ENCODE measurements at places on chromosomes 2 and 18. TPM values are rescaled to one million over a fixed set of nuclear protein-coding genes. Genes with fewer than 3 reads are reported as not detected.

The RTP5 gene
- total RNA-seq: not detected

GRCh38 chr2:102893870-102894269 lies 132.0 kb downstream of the TMEM182 start:
- DNase-seq: no peak

The FIGN gene
- total RNA-seq: 0.76 TPM

GRCh38 chr2:39326644-39327043 lies 82.9 kb upstream of the CDKL4 start:
- no peak for DNase-seq

DNA sequence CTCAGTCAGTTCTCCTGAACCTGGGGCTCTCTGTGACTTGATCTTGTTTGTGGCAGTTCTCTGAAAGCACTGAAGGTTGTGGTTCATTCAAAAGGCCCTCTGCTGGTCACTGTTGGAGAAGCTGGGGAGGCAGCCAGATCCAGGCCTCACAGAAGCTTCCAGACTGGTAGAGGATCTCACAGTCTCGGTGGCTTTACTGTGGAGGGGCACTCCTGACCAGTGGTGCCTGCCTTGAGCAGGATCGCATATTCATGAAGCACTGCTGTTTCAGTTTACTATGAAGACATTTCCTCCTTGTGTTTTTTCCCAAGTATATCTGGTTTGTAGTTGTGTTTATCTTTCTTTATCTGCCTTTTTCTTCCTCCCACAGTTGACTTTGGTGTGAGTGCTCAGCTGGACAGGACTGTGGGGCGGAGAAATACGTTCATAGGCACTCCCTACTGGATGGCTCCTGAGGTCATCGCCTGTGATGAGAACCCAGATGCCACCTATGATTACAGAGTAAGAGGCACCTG lies 133.9 kb downstream of the MAP4K4 start:
- peak; percentile 85 for DNase-seq

The NT5DC4 gene
- not detected for total RNA-seq

GRCh38 chr2:52178845-52179244 lies 1146.9 kb upstream of the NRXN1 start:
- no peak for DNase-seq

DNA sequence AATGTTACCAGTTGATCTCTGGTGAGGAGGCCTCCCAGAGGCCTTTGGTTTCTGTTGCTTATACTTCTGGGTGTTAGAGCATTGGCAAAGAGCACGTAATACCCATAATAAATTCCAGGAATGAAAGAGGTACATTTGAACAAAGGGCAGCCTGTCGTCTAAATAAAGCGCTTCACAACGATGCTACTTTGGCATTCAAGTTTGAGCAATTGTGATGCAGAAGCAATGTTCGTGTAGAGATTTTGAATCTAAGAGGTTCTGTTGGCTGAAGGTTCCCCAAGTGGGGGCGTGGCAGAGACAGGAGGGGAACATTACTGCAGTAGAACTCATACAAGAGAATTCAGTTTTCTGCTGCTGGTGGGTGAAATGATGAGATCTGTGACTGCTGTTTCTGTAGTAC lies 27.8 kb downstream of the ZNF532 start:
- DNase-seq: no peak

DNA sequence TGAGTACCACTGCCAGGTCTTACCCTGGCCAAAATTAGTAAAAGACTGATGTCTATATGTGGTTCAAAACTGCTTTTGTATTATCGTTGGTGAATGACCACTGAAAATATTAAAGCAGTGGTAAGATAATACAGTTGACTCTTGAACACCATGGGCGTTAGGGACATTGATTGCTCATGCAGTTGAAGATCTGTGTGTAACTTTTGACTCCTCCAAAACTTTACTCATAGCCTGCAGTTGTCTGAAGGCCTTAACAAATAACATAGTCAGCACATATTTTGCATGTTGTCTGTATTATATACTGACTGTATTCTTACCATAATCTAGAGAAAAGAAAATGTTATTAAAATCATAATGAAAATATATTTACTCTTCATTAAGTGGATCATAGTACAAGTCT lies 5.8 kb upstream of the ANKRD12 start:
- peak; percentile 70 for DNase-seq

The AQP12A gene
- not detected for total RNA-seq

The HMSD gene
- total RNA-seq: not detected

The PSMA8 gene
- not detected for total RNA-seq

The DCC gene
- not detected for total RNA-seq

The STK17B gene
- 31.0 TPM for total RNA-seq

DNA sequence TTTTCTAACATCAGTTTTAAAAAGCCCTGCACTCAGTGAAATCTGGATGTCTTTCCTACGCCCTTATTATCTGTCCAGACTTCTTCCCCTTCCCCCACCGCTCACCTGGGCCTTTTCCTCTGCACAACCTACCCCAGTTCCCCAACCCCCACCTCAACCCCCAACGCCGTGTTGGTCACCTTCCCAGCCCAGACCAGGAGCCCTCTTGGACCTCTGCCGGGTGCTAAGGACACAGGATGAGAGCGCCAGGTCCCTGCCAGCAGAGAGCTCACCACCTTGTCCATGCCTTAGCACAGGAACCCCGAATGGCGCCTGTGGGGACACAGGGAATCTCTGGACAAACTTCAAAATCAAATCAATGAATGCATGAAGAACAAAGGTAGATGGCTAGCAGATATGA lies 966 bp upstream of the RBM43 start:
- no peak for DNase-seq

GRCh38 chr18:74141667-74142066 lies 6.0 kb downstream of the FBXO15 start:
- no peak for DNase-seq

The STON1 gene
- 4.9 TPM for total RNA-seq

The ALPI gene
- total RNA-seq: not detected

The HOXD12 gene
- total RNA-seq: not detected

GRCh38 chr2:96687711-96688640 lies 45.4 kb downstream of the FER1L5 start:
- DNase-seq: no peak

GRCh38 chr2:219302412-219302968 lies 6.7 kb downstream of the PTPRN start:
- DNase-seq: no peak

The ZNF521 gene
- 12.1 TPM for total RNA-seq

GRCh38 chr18:22169889-22170420 lies 566 bp downstream of the GATA6 start:
- peak; percentile 77 for DNase-seq

The SGPP2 gene
- total RNA-seq: not detected

The ITGB6 gene
- total RNA-seq: not detected

The ZNF385B gene
- total RNA-seq: not detected

The ADD2 gene
- under 0.01 TPM for total RNA-seq

- DNase-seq: peak; percentile 95
Measured at GRCh38 chr2:20291106-20291564, 59.5 kb downstream of the PUM2 start.

DNA sequence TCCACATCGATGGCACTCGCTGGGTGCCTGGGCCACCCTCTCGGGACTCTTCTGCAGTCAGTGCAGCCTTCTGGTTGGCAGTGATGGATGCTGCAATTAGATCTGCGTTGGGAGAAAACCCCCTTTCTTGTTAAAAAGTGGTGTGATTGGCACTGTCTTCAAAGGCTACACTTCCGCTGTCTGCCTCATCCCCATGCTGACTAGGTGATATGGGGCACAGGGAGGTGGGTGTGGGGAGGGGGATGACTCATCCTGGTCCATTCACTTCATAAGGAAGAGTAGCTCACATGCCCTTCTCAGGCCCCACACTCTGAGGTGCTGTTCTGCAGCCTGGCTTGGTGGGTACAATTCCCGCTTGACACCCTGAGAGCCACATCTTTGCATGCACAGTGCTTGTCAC lies 77.4 kb downstream of the THNSL2 start:
- DNase-seq: no peak

DNA sequence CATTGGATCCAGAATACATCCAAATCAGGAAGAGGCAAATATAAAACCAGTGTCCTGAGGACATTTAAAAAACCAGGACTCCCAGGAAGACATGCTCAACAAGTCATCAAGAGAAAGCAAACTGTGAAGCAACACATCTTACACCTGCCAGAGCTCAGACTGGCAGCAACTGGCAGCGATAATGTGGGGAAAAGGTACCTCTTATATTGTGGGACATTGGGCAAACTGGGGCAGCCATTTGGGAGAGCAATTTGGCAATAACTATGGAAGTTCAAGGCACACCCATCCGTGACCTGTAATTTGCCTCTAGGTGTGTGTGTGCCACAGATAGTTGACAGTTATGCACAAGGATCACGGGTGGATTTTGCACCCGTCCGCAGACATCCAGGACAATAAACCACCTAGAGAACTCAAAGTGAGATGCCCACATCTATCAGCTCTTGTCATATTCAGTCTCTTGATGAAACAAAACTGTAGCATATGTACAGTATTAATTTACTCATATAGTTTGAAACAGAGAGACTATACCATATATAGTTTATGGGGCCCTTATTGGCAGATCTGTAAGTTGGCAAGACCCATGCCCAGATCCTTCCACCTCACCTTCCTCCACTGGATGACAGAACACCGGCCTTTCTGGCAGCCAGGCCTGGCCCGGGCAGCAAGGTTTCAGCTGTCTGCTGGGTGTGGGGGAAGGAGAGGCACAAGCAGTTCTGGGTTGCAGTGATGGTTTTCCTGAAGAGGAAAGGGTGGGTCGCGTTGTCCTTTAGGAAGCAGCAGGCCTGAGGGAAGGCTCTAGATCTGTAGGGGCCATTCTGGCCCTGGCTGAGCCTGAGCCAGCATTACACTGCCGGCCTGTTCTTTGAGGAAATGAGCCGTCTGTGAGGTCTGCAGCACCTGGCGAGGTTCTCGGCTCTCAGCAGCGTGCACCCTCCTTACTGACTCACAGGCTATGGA lies 18.8 kb downstream of the HJURP start:
- DNase-seq: no peak

The LHCGR gene
- total RNA-seq: not detected

GRCh38 chr18:59696311-59697235 lies 650 bp downstream of the CCBE1 start:
- peak; percentile 69 for DNase-seq

- DNase-seq: no peak
Measured at GRCh38 chr2:109062859-109063700, 65.9 kb upstream of the SH3RF3 start.

GRCh38 chr2:55224761-55225261 lies 7.3 kb downstream of the CLHC1 start:
- no peak for DNase-seq

GRCh38 chr18:32980896-32981295 lies 208.1 kb upstream of the KLHL14 start:
- DNase-seq: no peak

The ABCG5 gene
- not detected for total RNA-seq

DNA sequence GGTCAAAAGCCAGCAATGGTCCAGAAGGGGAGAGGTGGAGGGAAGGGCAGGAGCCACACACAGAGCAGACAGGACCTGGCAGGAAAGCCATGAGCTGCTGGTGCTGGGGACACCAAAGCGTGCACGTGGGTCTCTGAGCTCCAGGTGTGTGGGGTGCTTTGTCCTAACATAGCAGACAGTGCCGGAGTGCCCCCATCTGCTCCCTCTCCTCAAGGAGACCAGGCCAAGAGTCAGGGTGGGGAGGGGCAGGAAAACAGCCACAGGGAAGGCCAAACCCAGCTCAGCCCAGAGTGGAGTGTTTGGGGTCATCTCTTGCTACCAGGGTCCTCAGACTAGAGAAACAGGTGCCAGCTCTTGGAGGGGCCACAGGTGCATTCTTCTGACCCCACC lies 4.2 kb upstream of the GPC1 start:
- no peak for DNase-seq

The ADAM23 gene
- total RNA-seq: 3.5 TPM

- DNase-seq: peak; percentile 5
Measured at GRCh38 chr2:222169346-222169745, 129.5 kb downstream of the PAX3 start.

The GPR39 gene
- 3.8 TPM for total RNA-seq

GRCh38 chr18:59550174-59550516 lies 147.1 kb downstream of the CCBE1 start:
- DNase-seq: no peak

The LYPD6B gene
- 3.9 TPM for total RNA-seq

- no peak for DNase-seq
Measured at GRCh38 chr2:85091838-85092237, 41.4 kb upstream of the TCF7L1 start.

DNA sequence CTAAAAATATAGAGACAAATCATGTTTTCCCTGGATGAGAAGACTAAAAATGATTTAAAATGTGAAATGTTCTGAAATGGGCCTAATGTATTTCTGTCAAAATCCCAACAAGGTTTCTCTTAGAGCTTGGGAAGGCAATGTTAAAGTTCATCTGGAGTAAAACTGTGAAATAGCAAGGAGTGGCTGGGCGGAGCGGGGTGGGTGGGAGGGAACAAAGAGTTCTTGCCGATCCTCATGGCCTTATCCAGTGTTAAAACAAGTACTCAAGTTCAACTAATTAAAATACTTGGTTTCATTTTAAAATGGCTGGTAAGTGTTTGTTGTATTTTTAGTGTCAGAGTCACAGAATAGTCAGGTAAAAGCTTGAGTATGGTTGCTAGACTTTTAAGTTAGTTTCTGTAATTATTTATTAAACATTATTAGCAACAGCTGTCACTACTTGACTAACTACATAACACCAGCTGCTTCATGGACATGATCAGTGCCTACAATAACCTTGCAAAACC lies 87.3 kb downstream of the RTN4 start:
- DNase-seq: no peak

- DNase-seq: no peak
Measured at GRCh38 chr2:109304731-109305470, 175.9 kb downstream of the SH3RF3 start.

- peak; percentile 88 for DNase-seq
Measured at GRCh38 chr18:8960740-8961657, 141.5 kb upstream of the NDUFV2 start.

DNA sequence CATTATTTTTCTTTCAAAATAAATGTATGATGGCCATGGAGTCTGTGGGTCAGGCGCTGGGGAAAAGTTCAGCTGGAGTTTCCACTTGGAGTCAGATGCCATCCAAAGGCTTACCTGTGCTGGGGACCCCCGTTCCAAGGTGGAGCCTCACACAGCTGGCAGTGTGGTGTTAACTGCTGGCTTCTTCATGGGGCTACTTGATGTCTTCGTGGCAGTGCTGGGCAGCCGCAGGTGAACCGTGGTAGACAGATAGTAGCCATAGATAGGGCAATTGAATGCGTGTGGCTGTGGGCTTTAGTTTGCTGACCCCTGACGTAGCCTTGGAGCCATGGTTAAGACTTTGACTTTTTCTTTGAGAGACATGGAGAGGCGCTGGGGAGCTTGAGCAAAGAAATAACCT lies 83.1 kb downstream of the HS6ST1 start:
- no peak for DNase-seq

GRCh38 chr2:108621087-108621559 lies 86.9 kb downstream of the LIMS1 start:
- DNase-seq: peak; percentile 20

GRCh38 chr18:32355896-32356295 lies 114.8 kb downstream of the GAREM1 start:
- peak; percentile 73 for DNase-seq
